ENCODE measurements at places on chromosomes 2 and 18.

- DNase-seq: no peak
Observed at GRCh38 chr2:150495001-150495400, 7.5 kb upstream of the RND3 start.

DNA sequence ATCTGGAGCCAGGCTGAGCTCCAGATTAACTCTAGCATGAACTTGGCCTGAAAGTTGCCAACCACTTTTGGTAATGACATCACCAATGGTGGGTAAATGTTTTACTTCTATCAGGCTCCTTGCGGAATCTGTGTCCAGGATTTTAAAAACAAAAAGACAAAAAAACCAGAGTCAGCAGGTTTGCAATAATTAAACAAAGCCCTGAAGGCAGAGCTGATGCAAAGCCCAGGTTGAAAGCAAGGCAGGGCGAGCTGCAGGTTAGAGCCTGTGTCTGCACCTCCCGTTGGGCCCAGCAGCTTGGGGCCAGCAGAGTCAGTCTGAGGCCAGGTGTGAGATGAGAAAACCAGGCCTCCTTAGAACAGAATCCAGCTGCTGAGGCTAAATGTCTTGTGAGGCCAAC, 29.1 kb upstream of the ALK start:
- no peak for DNase-seq

GRCh38 chr2:177332026-177332991, 60.3 kb upstream of the AGPS start:
- DNase-seq: no peak

DNA sequence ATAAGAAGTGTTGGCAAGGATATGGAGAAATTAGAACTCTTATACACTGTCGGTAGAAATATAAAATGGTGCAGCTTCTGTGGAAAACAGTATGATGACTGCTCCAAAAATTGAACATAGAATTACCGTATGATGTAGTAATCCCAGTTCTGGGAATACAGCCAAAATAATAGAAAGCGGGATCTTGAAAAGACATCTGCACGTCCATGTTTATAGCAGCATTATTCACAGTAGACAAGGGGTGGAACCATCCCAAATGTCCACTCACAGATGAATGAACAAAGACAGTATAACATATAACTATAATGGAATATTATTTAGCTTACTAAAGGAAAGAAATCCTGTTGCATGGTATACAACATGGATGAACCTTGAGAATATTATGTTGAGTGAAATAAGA, 257.7 kb downstream of the TDRD15 start:
- DNase-seq: no peak

DNA sequence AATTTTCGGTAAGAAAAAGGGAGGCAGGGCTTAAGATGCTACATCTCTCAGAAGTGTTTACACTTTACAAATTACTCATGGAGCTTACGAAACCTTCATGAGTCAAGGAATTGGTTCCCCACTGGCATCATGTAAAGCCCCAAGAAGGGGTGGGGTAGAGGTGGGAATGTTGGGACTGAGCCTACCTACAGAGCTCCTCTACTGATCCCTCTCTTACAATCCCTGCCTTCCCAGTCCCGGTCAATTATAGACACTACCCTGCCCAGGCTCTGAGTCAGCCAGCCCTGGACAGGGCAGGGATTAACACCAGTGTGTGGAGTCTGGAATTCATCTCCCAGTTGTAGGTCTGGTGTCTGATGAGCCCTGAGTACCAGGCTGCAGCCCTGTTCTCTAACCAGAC, 248.9 kb downstream of the PAX3 start:
- DNase-seq: no peak

GRCh38 chr2:118186858-118187254, 98.6 kb downstream of the INSIG2 start:
- no peak for DNase-seq

GRCh38 chr2:196849895-196850294, 40.7 kb upstream of the C2orf66 start:
- DNase-seq: no peak

- DNase-seq: no peak
Observed at GRCh38 chr18:59616501-59616900, 80.7 kb downstream of the CCBE1 start.

DNA sequence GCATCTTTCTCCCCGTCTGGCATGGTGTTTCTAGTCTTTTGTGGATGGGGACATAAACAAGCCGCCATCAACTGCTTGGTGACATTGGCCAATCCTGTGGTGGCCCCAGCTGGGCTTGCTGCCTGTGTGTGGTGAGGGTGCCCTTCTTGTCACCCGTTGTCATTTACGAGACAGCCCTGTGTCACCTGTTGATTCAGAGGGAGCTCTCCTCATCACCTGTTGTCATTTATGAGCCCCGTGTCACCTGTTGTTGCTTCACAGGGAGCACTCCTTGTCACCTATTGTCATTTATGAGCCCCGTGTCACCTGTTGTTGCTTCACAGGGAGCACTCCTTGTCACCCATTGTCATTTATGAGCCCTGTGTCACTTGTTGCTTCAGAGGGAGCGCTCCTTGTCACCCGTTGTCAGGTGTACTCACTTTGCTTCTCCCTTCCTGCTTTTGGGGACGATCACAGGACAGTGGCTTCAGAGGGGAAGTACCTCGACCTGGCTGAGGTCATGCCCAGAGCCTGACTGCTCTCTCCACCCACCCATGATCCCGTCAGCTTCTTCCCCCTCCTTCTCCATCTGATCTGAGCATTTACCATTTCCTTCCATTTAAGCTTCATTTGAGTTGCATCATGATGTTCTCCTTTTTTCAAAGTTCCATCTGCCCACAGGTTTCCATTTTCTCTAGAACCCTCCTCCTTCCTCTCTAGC, 29.1 kb downstream of the HPCAL1 start:
- DNase-seq: peak; percentile 42

Data from T-helper 17 cell (primary cell).